ENCODE measurements at places on chromosomes 12 and 14. TPM values are rescaled to one million over a fixed set of nuclear protein-coding genes. Genes with fewer than 3 reads are reported as not detected.

DNA sequence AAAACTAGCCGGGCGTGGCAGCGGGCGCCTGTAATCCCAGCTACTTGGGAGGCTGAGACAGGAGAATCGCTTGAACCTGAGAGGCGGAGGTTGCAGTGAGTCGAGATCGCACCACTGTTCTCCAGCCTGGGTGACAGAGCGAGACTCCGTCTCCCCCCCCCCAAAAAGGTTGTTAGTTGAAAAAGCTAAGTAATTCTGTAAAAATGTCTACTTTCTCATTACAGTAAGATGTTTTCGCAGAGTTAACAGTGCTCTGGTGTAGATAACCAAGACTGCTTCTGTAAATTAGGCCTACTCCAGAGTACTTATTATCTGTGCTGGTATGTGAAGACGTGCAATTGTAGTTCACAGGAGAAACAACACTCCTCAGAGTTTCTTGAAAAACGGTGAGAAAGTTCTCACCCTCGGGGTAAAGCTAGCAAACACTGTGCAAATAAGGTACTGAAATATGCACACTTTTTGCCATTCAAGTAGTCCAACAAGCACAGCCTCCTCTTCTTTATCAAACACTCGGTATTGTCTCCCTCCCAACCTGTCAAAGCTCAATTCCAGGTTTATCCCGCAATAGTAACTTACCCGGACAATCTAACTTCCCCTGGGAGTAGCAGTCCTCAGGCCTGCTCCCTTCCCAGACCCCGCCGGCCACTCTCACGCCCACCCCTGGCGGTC lies 974 bp downstream of the BTBD7 start:
- no peak for DNase-seq
- peak overlapping the region; percentile 78 for H3K4me3 ChIP-seq
- H3K27me3 ChIP-seq = no peaks in the 10 kb centered on the region
- peaks cover 36% of the 10 kb centered on the region for H3K4me1 ChIP-seq

- H3K36me3 ChIP-seq = no peaks in the 10 kb centered on the region
- no peak for DNase-seq
Observed at GRCh38 chr12:5022025-5022424, 21.7 kb upstream of the KCNA5 start.

ALDH1L2 gene
- 0.18 TPM for total RNA-seq

NYNRIN gene
- 0.21 TPM for total RNA-seq

GSC gene
- total RNA-seq = not detected

DNA sequence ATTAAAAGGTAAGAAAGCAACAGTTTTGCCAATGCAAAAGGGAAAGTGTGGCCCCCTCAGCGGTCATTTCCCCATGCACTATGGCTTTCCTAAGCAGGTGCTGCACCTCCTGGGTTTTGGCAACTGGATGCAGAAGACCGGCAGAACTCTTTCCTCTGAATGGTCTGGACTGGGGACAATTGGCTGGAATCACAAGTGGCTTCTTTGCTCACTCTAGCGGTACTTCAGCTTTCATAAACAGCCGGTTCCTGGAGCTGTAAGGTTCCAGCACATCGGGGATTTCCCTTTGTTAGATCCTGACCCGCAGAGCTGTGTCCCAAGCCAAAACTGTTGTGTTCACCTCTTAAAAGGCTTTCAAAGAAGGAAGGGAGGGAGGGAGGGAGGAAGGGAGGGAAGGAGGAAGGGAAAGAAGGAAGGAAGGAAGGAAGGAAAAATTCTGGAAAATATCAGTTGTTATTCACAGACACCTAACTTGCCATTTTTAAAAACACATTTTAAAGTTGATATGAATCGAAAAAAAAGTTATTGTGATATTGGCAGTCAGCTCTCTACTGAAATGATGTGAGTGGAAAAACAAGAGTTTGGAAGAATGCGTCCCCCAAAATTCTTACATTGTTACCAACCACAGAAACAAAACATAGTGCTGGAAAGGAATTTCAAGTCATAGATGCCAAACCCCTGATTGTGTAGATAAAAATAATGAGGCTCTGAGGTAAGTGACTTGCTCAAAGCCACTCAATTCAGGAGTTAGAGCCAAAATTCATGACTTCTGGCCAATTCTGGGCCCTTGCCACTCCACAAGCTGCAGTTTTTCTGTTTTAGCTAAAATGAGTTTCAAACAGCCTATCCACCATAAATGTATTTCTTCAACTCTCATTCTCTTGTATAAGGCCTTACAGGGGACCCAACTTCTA lies 220.6 kb upstream of the HMGA2 start:
- H3K4me3 ChIP-seq = no peak overlapping the region
- DNase-seq = no peak
- H3K36me3 ChIP-seq = no peaks in the 10 kb centered on the region

GRCh38 chr12:1594261-1595025 lies at the start of gene FBXL14:
Gene FBXL14, minus strand, starts transcription at chr12:1594581. Its CDS starts 515 bp downstream, at chr12:1594066.
- no peaks in the 10 kb centered on the region for H3K27me3 ChIP-seq
- H3K36me3 ChIP-seq = peaks cover 39% of the 10 kb centered on the region
- peak within 1 kb of the TSS; percentile 95 for H3K4me3 ChIP-seq
- H3K4me1 ChIP-seq = peaks cover 45% of the 10 kb centered on the region
- H3K27ac ChIP-seq = peak within 1 kb of the TSS; percentile 98

RDH16 gene
- 0.18 TPM for total RNA-seq

DNA sequence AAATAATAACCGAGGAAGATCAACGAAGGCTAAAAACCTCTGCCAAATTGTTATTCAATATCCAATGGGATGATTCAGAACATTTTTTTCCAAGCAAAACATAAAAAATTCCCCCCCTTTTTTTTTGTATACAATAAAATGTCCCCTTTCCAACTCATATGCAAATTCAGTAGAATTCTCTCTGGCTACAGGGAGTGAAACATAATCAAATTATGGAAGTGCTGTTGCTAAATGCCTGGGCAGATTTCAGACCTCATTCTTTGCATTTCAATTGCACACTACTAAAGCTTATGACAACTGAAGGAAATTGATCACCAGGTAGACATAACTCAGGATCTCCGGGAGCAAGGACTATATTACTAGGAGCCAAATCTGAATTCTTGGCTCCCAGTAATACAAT lies 51.0 kb downstream of the LMNTD1 start:
- no peaks in the 10 kb centered on the region for H3K4me1 ChIP-seq
- no peak overlapping the region for H3K4me3 ChIP-seq
- DNase-seq = no peak

KLHDC1 gene
- total RNA-seq = 1.5 TPM

- peaks cover 42% of the 10 kb centered on the region for H3K4me1 ChIP-seq
- H3K4me3 ChIP-seq = peak overlapping the region; percentile 95
- H3K27me3 ChIP-seq = no peaks in the 10 kb centered on the region
- H3K27ac ChIP-seq = peak overlapping the region; percentile 99
- peaks cover 63% of the 10 kb centered on the region for H3K36me3 ChIP-seq
Observed at GRCh38 chr12:55929306-55929791, 1.6 kb upstream of the DGKA start.

- H3K27ac ChIP-seq = no peak overlapping the region
- H3K27me3 ChIP-seq = peaks cover 17% of the 10 kb centered on the region
- DNase-seq = no peak
- H3K4me1 ChIP-seq = no peaks in the 10 kb centered on the region
- no peak overlapping the region for H3K4me3 ChIP-seq
- peaks cover 19% of the 10 kb centered on the region for H3K36me3 ChIP-seq
Observed at GRCh38 chr12:27366621-27367020, 34.0 kb downstream of the BMAL2 start.

GRCh38 chr12:72230589-72230988 lies 41.6 kb upstream of the TRHDE start:
- DNase-seq = no peak
- H3K4me3 ChIP-seq = no peak overlapping the region
- H3K4me1 ChIP-seq = no peaks in the 10 kb centered on the region
- no peak overlapping the region for H3K27ac ChIP-seq
- no peaks in the 10 kb centered on the region for H3K27me3 ChIP-seq

GRCh38 chr12:93376436-93377251 lies 1.1 kb upstream of the NUDT4 start:
- H3K27ac ChIP-seq = no peak overlapping the region
- no peaks in the 10 kb centered on the region for H3K27me3 ChIP-seq
- peak overlapping the region; percentile 80 for H3K4me3 ChIP-seq
- peaks cover 11% of the 10 kb centered on the region for H3K36me3 ChIP-seq

VDR gene
- total RNA-seq = 14.5 TPM

SLC39A5 gene
- not detected for total RNA-seq

- no peaks in the 10 kb centered on the region for H3K27me3 ChIP-seq
- peak overlapping the region; percentile 17 for H3K27ac ChIP-seq
- H3K4me1 ChIP-seq = peaks cover 82% of the 10 kb centered on the region
- H3K36me3 ChIP-seq = peaks cover 93% of the 10 kb centered on the region
- DNase-seq = no peak
- H3K4me3 ChIP-seq = no peak overlapping the region
Observed at GRCh38 chr14:61535458-61535857, 159.9 kb upstream of the HIF1A start.

- H3K36me3 ChIP-seq = no peaks in the 10 kb centered on the region
- no peak for DNase-seq
- H3K4me1 ChIP-seq = no peaks in the 10 kb centered on the region
Observed at GRCh38 chr12:94749455-94749854, 99.1 kb upstream of the TMCC3 start.

- H3K27me3 ChIP-seq = no peaks in the 10 kb centered on the region
- no peak for DNase-seq
- H3K4me1 ChIP-seq = peaks cover 94% of the 10 kb centered on the region
- H3K36me3 ChIP-seq = peaks cover 87% of the 10 kb centered on the region
- H3K27ac ChIP-seq = peak overlapping the region; percentile 86
Observed at GRCh38 chr14:61528591-61529021, 166.7 kb upstream of the HIF1A start.

DNA sequence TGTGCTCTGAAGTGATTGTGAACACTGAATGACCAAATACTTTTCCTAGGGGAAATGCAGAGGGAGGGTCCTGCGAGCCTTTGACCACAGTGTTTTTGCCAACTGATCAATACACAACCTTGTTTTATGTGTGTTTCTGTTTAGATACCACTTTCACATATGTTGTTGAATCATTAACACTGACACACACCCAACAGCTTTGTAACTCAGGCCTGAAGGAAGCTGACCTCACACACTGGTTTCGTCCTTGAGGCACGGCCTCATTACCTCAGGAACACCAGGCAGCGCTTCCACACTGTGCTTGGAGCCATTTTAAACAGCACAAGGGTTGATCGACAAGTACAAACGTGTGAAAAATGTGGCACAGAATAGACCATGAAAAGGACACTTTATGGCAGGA lies 60.0 kb downstream of the PPFIBP1 start:
- no peaks in the 10 kb centered on the region for H3K27me3 ChIP-seq
- H3K4me3 ChIP-seq = no peak overlapping the region
- H3K4me1 ChIP-seq = peaks cover 37% of the 10 kb centered on the region
- H3K27ac ChIP-seq = no peak overlapping the region
- DNase-seq = no peak

GRCh38 chr12:72502546-72502945 lies 230.4 kb downstream of the TRHDE start:
- H3K4me3 ChIP-seq = no peak overlapping the region
- no peaks in the 10 kb centered on the region for H3K4me1 ChIP-seq

- H3K4me1 ChIP-seq = peaks cover 3% of the 10 kb centered on the region
- peaks cover 26% of the 10 kb centered on the region for H3K36me3 ChIP-seq
Observed at GRCh38 chr14:69428289-69428998, 30.0 kb downstream of the SLC39A9 start.

- H3K36me3 ChIP-seq = no peaks in the 10 kb centered on the region
- no peak overlapping the region for H3K4me3 ChIP-seq
- H3K27me3 ChIP-seq = peaks cover 6% of the 10 kb centered on the region
- DNase-seq = no peak
- no peak overlapping the region for H3K27ac ChIP-seq
- H3K4me1 ChIP-seq = peaks cover 2% of the 10 kb centered on the region
Observed at GRCh38 chr12:1847411-1847810, 27.0 kb downstream of the LRTM2 start.

DNA sequence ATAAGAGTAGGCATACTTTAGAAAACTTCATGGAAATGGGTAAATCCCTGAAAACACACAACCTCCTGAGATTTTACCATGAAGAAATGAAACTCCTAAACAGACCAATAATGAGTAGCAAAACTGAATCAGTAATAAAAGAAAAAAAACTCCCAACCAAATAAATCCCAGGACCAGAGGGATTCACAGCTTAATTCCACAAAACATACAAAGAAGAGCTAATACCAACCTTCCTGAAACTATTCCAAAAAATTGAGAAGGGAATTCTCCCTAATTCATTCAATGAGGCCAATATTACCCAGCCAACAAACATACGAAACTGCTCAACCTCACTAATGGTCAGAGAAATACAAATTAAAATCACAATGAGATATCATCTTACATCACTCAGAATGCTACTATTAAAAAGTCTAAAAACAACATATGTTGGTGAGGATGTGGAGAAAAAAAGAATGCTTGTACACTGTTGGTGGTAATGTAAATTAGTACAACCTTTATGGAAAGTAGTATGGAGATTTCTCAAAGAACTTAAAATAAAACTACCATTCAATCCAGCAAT lies 97.3 kb upstream of the ST8SIA1 start:
- no peaks in the 10 kb centered on the region for H3K36me3 ChIP-seq
- peaks cover 5% of the 10 kb centered on the region for H3K4me1 ChIP-seq
- H3K4me3 ChIP-seq = peak overlapping the region; percentile 33

INTS13 gene
- 58.3 TPM for total RNA-seq

IFNG gene
- 5.0 TPM for total RNA-seq

GRCh38 chr14:53964249-53964648 lies 7.6 kb upstream of the BMP4 start:
- H3K4me1 ChIP-seq = peaks cover 4% of the 10 kb centered on the region
- H3K27me3 ChIP-seq = peaks cover 45% of the 10 kb centered on the region
- no peak overlapping the region for H3K27ac ChIP-seq
- no peak for DNase-seq
- no peaks in the 10 kb centered on the region for H3K36me3 ChIP-seq

DNA sequence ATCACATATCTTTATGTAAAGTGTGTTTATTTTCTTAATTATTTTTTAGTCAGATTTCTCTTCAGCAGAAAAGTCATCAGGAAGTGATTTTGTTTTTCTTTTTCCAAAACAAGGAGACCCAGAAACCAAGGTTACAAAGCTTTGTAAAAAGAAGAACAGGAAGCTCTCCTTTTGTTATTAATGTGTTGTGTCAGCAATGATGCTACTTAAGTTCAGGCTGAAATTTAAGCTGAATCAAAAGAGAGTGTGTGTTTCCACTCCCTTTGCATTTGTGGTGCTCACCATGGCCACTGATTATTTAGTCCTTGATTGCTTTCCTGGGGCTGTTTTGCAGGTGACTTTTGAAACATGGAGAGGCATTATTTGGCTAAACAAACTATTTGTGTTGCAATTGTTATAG lies 155.3 kb upstream of the ATP2B1 start:
- no peaks in the 10 kb centered on the region for H3K27me3 ChIP-seq
- peaks cover 34% of the 10 kb centered on the region for H3K4me1 ChIP-seq
- H3K27ac ChIP-seq = peak overlapping the region; percentile 90
- peak overlapping the region; percentile 73 for H3K4me3 ChIP-seq
- peaks cover 29% of the 10 kb centered on the region for H3K36me3 ChIP-seq

- no peaks in the 10 kb centered on the region for H3K27me3 ChIP-seq
- no peak for DNase-seq
- peaks cover 3% of the 10 kb centered on the region for H3K4me1 ChIP-seq
- H3K36me3 ChIP-seq = no peaks in the 10 kb centered on the region
Observed at GRCh38 chr12:124027753-124028554, 54.9 kb downstream of the ZNF664 start.

DDX24 gene
- total RNA-seq = 184 TPM

SLC5A8 gene
- total RNA-seq = not detected
